ENCODE measurements at places on chromosomes 1 and 21. TPM values are rescaled to one million over a fixed set of nuclear protein-coding genes. Genes with fewer than 3 reads are reported as not detected.

GRCh38 chr1:10415211-10415930 lies 14.9 kb upstream of the CENPS start:
- no peak for DNase-seq

DNA sequence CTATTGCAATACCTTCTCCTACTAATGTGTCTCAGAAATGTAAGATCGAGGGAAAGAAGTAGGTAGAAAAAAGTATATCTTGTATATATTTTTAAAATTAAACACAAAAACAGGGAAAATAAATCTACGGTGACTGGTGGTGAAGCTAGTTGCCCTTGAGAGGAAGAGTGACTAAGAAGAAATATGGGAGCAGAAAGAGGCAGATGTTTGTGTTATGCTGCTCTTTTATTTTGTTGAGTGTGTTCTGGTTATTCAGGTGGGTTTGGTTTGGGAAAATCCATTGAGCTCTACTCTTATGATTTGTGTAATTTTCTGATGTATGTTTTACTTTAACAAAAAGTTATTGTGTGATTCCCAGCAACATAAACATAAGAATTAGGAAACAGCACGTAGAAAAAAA lies 444.9 kb upstream of the B3GALT2 start:
- DNase-seq: no peak

GRCh38 chr1:51863384-51863783 lies 15.1 kb downstream of the NRDC start:
- no peak for DNase-seq

DNA sequence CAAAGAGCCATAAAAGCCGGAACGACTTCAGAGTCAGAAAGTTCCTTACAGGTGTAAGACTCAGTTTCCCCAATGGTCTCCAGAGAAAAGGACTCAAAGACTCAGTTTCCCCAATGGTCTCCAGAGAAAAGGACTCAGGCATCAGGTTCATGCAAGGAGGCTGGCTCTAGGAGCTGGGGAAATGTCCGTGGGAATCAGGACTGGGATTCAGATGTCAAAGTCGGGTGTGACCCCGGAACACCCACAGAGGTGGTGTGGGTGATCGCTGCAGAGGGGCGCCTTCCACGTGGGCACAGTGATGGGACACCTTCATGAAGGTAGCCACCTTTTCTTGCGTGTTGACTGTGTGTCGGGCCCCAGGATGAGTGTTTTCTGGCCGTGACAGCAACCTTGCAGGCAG lies 340.8 kb downstream of the NPHP4 start:
- no peak for DNase-seq

DNA sequence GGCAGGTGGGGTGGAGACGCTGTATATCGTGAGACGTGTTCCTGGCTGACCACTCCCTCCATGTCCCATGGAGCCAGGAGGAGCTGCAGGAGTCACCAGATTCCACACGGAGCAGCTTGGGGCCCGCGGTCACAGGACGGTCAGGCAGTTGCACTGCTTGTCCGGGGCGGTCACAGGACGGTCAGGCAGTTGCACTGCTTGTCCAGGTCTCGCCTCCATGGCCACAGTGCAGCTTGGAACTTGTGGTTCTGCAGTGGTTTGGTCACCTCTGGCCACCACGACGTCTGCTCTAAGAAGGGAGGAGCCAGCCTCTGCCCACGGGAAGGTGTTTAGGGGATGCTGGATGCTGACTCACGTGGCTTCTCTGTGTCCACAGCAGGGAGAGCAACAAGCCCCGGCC lies 33.0 kb downstream of the SLX9 start:
- DNase-seq: no peak

TMEM79 gene
- 4.3 TPM for total RNA-seq

Measured in neural crest cell (in vitro differentiated cells).